ENCODE measurements at places on chromosomes 5 and 9.
A peak's percentile ranks its signal among the peaks of the same experiment; 100 is the strongest.

GRCh38 chr9:99998866-99999265 is 92.4 kb downstream of the STX17 start:
- H3K4me3 ChIP-seq: no peak overlapping the region
- no peaks in the 10 kb centered on the region for H3K4me1 ChIP-seq
- H3K36me3 ChIP-seq: peaks cover 3% of the 10 kb centered on the region
- H3K27me3 ChIP-seq: no peaks in the 10 kb centered on the region
- no peak for DNase-seq

- no peak overlapping the region for H3K27ac ChIP-seq
- no peaks in the 10 kb centered on the region for H3K36me3 ChIP-seq
- H3K4me3 ChIP-seq: no peak overlapping the region
- no peaks in the 10 kb centered on the region for H3K4me1 ChIP-seq
- DNase-seq: peak; percentile 24
Observed at GRCh38 chr9:26210338-26210851, 532.2 kb upstream of the TUSC1 start.

DNA sequence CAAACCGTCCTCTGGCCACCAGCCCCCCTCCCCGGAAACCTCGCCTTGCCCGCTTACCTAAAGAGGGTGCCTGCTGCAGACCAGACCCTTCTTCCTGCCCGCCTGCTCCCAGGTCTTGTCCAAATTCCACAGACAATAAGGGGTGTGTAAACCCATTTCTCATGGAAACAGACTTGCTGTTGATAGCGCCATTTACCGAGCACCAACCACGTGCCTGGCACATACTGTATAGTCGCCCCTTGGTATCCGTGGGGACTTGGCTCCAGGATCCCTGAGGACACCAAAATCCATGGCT is 25.1 kb downstream of the CDHR2 start:
- H3K4me3 ChIP-seq: no peak overlapping the region
- H3K27me3 ChIP-seq: no peaks in the 10 kb centered on the region

- H3K27ac ChIP-seq: no peak overlapping the region
- H3K4me3 ChIP-seq: no peak overlapping the region
- no peaks in the 10 kb centered on the region for H3K27me3 ChIP-seq
- no peak for DNase-seq
- H3K4me1 ChIP-seq: no peaks in the 10 kb centered on the region
Observed at GRCh38 chr5:67363963-67364362, 167.4 kb upstream of the CD180 start.

- H3K27me3 ChIP-seq: no peaks in the 10 kb centered on the region
- H3K27ac ChIP-seq: no peak overlapping the region
- no peak for DNase-seq
- peaks cover 5% of the 10 kb centered on the region for H3K4me1 ChIP-seq
- no peaks in the 10 kb centered on the region for H3K36me3 ChIP-seq
Observed at GRCh38 chr9:72485821-72486593, 35.4 kb upstream of the TMC1 start.

DNA sequence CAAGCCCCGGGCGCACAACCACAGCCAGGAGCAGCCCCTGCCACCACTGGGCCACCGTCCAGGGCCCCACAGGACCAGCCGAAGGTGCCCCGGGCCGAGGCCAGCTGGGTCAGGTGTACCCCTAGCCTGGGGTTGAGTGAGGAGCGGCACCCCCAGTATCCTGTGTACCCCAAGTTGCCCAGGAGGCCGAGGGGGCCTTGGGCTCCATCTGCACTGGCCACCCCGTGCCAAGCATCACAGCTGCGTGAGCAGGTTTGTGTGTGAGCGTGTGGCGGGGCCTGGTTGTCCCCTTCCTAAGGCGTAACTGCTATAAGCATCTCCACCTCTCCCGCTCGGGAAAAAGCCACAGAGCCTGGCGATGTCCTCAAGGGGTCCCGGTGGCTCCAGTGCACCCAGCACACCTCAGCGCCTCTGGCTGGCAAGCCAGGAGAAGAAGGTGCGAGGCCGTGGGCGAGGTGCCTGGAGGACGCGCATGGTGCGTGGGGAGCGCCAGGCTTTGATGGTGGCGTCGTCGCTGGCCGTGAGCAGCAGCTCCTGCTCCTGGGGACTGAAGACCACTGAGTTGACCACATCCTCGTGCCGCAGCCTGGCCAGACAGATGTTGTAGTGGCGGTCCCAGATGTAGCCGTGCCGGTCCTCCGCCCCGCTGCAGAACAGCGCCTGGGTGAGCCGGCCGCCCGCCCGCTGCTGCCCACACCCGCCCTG is 3.9 kb downstream of the FBXW5 start:
- no peak for DNase-seq
- no peaks in the 10 kb centered on the region for H3K27me3 ChIP-seq
- H3K27ac ChIP-seq: no peak overlapping the region
- H3K4me1 ChIP-seq: no peaks in the 10 kb centered on the region
- peaks cover 7% of the 10 kb centered on the region for H3K36me3 ChIP-seq

GRCh38 chr5:138716456-138716924 is 36.7 kb upstream of the CTNNA1 start:
- no peak overlapping the region for H3K4me3 ChIP-seq
- DNase-seq: no peak
- no peaks in the 10 kb centered on the region for H3K4me1 ChIP-seq
- no peak overlapping the region for H3K27ac ChIP-seq
